ENCODE measurements at places on chromosomes 2 and 18.
A peak's percentile ranks its signal among the peaks of the same experiment; 100 is the strongest.

DNA sequence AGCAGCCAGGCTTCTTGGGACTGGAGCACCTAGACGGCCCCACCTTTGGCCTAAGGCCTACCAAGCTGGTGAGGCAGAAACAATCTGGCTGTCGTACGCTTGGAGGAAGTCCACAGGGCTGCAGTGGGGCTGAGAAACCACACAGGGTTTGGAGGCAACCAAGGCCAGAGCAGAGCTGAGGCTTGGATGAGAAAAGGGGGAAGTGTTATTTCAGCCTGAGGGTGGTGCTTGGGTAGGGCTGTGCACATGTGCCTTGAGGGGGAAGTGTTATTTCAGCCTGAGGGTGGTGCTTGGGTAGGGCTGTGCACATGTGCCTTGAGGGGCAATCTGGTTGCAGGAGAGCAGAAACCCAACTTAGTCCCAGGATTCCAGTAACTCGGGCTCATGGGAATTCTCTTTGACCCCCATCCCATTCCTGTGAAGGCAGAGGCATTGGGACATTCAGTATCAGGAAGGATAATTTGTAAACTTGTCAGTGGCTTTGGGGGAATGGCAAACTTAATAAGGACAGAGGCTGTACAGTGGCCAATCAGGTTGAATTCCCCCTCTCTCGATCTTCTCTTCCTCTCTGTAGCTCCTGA, 971 bp upstream of the FBXO41 start:
- no peak for DNase-seq

DNA sequence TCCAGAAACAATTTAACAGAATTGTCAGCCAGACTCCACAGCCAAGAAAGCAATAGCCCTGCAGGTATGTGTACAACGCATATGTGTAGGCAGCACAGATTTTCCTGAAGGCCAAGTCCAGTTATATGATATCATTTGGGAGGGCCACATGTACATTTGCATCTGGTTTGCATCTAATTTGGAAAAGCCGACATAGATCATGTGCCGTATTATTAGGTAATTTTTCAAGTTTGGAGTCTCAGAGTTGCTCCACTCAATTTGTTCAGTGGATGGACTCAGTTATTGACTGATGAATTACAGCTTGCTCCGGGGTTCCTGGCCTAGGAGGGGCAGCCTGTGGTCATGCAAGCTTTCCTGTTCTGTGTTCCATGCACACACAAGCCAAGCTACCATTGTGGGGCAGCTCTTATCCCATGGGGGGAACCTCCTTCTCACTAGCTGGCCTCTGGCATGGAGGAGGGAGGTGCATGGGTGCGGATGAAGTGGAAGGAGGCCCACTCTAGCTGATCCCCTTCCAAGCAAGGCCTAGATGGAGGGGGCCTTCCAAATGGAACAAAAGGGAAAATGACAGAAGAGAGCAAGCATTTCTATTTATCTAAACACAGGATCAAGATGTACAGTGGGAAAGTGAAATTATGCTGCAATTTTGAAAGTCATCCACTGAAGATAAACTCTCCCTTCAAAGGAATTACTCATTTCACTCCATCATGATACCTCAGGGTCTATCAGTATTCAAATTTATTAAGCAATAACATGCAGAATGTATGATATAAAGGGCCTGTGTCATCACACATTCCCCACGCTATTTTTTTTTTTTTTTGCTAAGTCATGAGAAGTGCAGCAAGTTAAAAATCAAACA, 202.6 kb upstream of the SMAD2 start:
- no peak for DNase-seq

DNA sequence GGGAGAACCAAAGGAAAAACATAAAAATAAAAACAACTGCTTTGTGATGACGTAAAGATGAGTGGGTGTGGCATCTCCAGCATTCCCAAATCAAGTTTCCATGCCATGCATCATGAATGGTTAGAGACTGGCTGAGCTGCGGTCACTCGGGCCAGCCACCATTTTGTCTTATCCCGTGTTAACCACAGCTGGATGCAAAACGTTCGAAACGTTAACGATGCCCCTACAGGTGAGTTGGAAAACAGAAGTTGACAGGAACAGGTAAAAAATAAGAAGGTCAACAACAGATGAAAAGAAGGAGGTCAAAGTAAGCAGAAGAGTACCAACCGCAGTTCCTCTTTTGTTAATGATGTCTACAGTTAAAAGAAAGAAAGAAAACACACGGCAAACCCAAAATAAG, 411.1 kb downstream of the NRXN1 start:
- no peak for DNase-seq

GRCh38 chr18:75473316-75473715, 45.8 kb upstream of the SMIM21 start:
- DNase-seq: no peak

GRCh38 chr2:71207601-71208000, 19.3 kb downstream of the PAIP2B start:
- no peak for DNase-seq

DNA sequence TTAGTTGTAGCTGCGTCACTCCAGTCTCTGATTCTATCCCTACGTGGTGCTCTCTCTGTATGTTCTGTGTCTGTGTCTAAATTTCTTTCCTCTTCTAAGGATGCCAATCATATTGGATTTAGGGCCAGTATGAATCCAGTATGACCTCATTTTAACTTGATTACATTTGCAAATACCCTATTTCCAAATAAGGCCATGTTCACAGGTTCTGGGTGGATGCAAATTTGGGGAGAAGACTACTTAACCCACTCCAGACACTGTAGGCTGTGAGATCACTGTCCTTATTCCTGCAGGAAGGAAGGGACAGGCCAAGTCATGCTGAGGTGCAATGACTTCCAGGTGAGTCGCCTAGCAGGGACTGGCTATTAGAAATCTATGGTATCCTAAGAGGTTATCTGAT, 272.2 kb downstream of the CELF4 start:
- DNase-seq: no peak

GRCh38 chr2:79025421-79025820, at the start of gene REG3G:
TSS of gene REG3G (plus strand) at chr2:79025702. CDS start at chr2:79026094, 392 bp downstream.
- no peak for DNase-seq

DNA sequence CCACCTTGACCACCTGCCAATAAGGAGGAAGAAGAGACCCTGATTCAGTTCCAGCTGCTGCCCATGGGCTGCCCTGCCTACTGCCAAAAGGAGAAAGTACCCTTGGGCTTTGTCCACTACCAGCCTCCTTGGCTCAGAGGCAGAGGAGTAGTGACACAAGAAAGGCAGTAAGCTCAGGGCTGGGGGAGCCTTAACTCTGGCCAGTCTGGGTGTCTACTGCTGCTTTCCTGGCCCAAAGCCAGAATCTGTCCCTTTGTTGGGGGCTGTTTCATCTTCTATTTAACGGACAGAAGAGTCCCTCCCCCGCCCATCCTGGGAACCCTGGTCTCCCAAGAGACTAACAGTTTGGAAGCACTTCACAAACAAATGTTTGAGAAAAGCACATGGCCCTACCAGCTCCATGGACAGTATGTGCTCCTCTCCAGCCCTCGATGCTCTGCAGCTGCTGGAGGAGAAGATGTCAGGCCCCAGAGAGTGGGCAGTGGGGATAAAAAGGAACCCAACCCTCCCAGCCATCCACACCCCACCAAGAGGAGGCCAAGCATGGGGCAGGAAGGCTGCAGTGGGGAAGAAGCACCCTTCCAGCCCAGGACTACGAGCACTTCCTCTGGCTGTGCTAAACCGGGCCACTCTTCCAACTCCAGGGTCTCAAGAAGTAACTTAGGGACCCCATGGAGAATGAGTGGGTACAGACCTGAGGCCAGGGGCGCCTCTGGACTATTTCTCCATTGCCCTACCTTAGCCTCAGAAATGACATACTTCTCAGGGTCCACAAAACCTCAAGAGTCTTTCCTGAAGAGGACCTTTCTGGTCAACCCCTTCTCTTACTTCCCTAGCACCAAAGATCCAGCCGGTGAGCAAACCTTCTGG, 1.2 kb downstream of the ATG9A start:
- DNase-seq: no peak

- DNase-seq: no peak
Measured at GRCh38 chr2:176565641-176566323, 296.5 kb downstream of the MTX2 start.

DNA sequence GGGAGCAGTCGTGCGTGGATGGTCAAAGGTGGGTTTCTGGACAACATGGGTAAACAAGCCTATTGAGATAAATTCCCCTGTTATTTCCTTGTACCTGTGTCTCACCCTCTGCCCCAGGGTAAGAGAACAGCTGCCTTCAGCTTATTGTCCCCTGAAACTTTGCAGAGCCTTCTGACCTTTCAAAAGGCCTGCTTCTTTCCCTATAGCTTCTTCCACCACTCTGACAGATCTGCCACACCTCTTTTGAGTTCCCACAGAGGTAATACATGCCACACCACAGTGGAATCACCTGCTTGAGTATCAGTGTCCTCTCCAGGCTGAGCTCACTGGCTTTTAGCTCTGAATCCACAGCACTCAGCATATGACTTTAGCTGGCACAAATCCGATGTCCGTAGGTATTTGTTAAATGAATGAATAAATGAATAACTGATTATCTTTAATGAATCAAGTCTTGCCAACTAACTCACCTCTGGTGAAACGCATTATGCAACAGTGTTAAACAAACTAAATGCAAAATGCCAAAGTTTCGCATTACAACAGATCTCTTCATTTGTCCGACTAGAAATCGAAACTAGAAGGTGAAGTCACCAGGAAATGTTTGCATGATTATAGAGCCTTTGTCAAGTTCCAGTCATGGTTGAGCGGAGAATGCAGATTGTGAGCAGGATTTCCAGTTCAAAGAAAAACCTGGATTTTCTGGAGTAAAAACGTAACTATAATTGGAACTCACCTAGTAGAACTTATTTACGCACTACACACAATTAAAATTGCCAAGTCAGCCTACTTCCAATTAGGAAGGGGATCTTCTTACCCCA, 16.4 kb downstream of the DYNAP start:
- no peak for DNase-seq

- DNase-seq: peak; percentile 53
Measured at GRCh38 chr2:147829106-147829505, 15.7 kb upstream of the ACVR2A start.

GRCh38 chr2:73292316-73292905, 937 bp downstream of the EGR4 start:
- DNase-seq: no peak
